GM20000 (cell line): ENCODE measurements at places on chromosomes 6 and 20.

GRCh38 chr6:157999168-158000051, 17.7 kb downstream of the SYNJ2 start:
- DNase-seq = no peak

GRCh38 chr20:29497261-29497671, 1760.2 kb upstream of the DEFB115 start:
- DNase-seq = peak; percentile 31

DNA sequence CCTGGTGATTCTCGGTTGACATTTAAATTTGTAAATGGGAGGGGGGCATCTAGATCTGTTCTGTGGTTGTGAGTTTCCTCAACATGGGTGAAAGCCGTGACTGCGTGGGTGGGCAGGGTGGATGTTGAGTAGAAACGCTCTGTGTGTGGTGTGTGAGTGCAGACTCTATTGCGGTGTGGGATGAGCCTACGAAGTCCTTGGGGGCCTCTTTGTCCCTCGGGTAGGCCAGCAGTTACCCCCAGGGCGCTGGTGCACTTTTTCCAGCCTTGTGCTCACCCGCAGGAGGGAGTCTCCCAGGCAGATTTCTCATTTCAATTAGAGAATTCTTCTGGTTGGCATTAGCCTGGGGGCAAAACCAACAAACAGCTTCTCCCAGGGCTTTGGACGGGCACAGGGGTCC, 10.6 kb downstream of the TOX2 start:
- DNase-seq = peak; percentile 43

DNA sequence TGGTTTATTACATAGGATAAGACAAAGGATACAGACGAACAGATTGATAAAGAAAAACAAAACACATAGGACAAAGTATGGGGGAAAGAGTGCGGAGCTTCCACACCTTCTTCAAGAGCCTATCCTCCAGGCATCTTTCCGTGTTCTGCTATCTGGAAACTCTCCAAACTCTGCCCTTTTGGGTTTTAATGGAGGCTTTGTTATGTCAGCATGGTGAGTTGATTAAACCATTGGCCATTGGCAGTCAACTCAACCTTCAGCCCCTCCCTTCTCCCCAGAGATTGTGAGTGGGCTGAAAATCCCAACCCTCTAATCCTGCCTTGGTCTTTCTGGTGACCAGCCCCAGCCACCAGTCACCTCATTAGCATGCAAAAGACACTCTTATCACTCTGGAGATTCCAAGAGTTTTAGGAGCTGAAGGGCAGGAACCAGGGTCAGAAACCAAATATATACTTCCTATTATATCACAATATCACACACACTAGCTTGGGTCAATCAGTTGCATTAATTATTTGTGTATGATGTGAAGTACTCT, 23.8 kb downstream of the HLA-DOB start:
- no peak for DNase-seq

DNA sequence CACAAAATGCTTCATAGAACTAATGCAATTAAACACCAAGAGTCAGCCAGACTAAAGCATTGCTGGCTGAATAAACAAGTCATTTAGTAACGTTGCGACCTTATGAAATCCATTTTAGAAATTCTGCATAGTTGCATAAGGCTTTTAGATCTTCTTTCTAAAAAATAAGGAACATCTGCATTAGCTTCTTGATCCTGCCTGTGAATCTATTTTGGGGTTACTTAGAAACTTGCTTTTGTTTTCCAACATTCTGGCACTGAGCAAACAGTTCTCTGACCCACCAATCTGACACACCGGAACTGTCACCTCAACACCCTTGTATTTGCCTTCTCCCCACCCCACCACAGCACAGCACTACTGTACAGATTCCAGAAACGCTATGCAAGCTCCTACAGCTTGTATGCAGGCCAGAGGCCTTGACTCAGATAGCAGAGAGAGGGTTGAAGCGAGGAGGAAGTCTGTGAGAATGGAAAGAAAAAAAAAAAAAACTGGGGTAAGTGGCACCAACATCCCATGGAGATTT, 55.0 kb downstream of the KIF13A start:
- DNase-seq = no peak

DNA sequence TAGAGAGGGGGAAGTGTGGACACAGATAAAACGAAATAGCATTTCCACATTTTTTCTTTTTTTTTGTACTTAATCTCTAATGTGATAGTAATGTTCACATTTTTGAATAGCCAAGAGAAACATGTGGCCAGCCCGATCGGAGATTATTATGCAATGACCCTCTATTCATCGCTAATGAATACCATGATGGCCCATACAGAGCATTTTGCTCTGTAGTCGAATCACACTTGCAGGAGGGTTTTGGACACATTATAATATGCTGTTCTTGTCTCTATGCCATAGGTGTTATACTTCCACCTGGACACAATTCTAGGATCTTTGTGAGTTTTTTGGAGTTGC, 60.1 kb downstream of the MTHFD1L start:
- DNase-seq = no peak

DNA sequence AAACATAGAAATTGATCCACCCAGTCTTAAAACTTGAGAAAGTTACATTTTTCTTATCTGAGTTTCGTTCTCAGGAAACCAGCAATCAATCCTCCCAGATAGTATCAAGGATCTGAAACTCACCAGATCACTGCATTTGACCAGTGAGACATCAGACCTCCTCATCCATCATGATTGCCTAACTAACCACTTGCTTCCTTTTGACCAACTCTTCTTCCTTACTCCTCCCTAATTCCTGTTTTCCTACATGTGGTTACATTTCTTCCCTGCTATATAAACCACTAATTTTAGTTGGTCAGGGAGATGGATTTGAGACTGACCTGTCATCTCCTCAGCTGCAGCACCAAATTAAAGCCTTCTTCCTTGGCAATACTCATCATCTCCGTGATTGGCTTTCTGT, 357.1 kb upstream of the POU3F2 start:
- DNase-seq = no peak

DNA sequence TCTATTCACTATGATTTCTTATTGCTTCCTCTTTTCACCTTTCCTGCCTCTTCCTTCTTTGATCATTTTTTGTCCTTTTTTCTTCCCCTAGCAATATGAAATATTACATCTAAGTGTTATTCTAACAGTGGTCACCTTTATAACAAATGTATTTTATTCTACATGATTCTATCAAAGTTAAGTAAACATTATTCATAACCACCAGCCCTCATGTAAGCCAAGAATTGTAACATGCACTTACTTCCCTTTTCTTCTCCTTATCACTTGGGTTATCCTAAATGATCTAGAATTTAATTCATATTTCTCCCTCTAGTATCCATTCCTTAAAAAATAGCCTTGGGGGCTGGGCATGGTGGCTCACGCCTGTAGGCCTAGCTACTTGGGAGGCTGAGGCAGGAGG, 88.3 kb upstream of the SLC22A23 start:
- DNase-seq = no peak

DNA sequence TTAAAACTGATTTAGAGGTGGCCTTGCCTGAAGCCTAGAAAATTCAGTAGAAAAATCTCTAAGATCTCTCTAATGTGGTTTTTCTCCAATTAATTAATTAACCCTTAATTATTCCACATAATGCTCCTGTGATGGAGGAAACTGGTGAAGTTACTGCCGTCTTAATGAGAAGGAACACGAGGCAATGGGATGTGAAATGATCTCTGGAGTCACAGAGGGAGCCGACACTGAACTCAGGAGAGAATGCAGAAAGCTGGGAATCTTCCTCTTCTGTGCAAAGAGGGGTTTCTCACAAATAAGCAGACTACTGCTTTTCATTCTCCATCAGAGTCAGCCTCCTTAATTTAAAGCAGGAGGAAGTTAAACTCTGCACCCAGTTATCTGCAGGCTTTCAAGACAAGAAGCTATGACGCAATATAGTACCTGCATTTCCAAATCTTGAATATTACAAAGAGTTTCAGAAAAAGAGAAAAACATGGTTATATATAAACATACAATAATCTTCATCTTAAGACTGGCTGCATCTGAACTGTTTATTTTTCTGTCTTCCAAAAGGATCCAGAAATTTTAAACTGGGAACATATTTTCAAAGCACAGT, 18.1 kb upstream of the SNRPB2 start:
- no peak for DNase-seq

- DNase-seq = no peak
Measured at GRCh38 chr20:57616143-57616951, 3.9 kb downstream of the ZBP1 start.

GRCh38 chr6:113401231-113401630, 455.9 kb upstream of the MARCKS start:
- DNase-seq = no peak

- no peak for DNase-seq
Measured at GRCh38 chr6:135230711-135231468, 49.8 kb downstream of the MYB start.

- DNase-seq = no peak
Measured at GRCh38 chr6:168799067-168799466, 358.1 kb downstream of the SMOC2 start.

- peak; percentile 49 for DNase-seq
Measured at GRCh38 chr6:14129575-14129974, 12.0 kb downstream of the CD83 start.

DNA sequence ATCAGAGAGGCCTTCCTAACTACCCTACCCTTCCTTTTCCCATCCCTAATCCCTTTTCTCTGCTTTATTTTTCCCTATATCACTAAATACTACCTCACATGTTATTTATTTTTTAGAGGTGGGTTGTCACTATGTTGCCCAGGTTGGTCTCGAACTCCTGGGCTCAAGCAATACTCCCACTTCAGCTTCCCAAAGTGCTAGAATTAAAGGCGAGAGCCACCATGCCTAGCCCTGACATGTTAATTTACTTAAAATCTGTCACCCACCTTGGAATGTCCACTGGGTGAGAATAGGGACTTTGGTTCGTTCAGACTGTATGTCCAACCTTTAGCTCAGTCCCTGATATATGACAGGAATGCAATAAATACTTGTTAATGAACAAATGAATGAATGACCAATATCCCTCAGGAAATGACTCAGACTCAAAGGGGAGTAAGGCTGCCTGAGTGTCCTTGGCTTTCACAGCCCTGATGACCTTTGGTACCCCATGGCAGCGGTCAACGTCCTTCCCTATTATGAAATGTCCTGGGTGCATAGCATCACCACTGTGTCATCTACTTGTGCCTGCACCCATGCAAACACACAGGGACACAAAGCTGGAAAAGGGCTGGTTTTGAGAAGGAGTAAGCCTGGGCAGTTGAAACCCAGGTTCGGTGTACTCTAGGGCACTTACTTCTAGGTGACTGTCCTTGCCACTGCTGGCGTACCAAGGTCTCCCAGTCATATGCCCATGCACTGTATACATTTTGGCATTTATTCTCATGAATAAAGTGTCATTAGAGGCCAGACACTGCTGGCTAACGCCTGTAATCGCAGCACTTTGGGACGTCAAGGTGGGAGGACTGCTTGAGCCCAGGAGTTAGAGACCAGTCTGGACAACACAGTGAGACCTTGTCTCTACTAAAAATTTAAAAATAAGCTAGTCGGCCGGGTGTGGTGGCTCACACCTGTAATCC, 26.5 kb downstream of the BCL2L1 start:
- no peak for DNase-seq

DNA sequence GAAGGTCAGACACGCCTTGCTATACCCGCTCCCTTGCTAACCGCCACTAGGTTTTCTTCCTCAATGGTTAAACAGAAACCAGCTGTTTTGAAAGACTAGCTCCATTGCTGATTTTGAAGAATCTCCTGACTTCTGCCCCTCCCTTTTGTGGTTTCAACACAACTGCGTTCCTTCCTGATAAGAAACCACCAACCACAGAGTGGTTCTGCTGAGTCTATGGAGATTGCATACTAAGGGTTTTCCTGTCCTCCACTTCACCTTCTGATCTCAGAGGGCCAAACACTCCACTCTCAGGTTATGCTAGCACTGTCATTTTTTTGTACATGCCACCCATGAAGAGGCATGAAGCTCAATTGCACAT, 207.9 kb downstream of the MYLK4 start:
- DNase-seq = no peak

- DNase-seq = no peak
Measured at GRCh38 chr6:16199804-16200203, 38.6 kb upstream of the GMPR start.

DNA sequence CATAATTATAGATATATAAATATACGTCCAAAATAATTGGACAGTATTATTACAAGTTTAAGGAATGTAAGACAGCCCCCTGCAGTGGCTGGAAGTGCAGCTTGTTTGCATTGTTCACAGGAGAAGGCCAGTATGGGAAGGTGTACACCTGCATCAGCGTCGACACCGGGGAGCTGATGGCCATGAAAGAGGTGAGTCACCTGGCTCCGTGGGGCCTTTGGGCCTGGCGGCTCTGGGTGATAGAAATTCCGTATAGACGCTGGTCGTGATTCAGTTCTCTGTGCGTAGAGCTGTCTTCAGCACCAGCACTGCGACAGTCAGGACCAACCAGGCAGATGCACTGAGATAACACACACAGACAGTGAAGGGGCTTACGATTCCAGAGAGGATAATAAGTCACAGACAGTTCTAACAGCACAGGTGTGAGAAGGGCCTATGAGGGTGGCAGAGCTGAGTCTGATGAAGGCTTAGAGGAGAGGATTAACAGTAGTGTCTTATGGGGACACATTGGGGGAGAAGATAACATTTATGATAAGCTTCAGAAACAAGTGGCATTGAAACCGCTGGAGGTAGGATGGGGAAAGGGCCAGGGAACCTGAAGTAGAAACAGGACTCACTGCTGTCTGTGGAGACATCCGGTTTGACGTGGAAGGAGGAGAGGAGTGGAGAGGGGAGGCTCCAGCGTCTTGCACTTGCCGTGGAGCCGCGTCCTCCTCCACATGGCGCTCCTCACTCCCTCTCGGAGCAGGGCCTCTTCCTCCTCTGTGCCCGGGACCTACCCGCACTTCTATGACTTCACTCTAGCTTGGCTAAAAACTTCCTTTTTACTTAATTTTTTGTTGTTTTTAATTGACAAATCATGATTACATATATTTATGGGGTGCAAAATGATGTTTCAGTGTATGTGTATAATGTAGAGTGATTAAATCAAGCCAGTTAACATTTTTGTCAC, 116.5 kb downstream of the MAP3K4 start:
- DNase-seq = no peak

DNA sequence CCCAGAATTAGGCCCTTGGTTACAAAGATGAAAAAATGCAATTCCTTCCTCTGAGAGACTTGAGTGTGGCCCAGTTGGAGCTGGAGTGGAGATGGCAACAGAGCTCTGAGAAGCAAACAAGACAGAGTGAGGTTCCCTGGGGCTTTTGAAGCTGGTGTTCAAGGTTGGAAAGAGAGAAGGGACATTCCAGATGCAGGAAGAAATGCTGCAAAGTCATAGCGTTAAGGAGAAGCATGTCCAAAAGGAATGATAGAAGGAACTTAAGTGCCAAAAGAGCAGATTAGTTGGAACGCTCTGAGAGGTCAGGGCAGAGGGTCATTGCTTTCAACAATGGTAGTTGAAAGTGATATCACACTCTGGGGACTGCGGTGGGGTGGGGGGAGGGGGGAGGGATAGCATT, 251.8 kb downstream of the TBC1D7 start:
- DNase-seq = no peak

DNA sequence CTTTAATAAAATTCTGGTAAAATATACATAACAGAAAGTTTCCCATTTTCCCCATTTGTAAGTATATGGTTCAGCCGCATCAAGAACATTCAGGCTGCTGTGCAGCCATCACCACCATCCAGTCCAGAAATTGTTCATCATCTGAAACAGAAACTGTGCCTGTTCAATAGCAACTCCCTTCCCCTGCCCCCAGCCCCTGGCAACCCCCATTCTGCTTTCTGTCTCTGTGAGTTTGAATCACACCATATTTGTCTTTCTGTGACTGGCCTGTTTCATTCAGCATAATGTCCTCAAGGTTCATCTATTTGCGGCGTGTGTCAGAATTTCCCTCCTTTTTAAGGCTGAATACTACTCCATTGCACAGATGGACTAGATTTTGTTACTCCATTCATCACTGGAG, 19.1 kb downstream of the VSTM2L start:
- peak; percentile 67 for DNase-seq

- no peak for DNase-seq
Measured at GRCh38 chr6:125157280-125157679, 3.7 kb downstream of the TPD52L1 start.
